Cortex of kidney (tissue), 1 donor: ENCODE measurements at places on chromosomes 16 and 17.

DNA sequence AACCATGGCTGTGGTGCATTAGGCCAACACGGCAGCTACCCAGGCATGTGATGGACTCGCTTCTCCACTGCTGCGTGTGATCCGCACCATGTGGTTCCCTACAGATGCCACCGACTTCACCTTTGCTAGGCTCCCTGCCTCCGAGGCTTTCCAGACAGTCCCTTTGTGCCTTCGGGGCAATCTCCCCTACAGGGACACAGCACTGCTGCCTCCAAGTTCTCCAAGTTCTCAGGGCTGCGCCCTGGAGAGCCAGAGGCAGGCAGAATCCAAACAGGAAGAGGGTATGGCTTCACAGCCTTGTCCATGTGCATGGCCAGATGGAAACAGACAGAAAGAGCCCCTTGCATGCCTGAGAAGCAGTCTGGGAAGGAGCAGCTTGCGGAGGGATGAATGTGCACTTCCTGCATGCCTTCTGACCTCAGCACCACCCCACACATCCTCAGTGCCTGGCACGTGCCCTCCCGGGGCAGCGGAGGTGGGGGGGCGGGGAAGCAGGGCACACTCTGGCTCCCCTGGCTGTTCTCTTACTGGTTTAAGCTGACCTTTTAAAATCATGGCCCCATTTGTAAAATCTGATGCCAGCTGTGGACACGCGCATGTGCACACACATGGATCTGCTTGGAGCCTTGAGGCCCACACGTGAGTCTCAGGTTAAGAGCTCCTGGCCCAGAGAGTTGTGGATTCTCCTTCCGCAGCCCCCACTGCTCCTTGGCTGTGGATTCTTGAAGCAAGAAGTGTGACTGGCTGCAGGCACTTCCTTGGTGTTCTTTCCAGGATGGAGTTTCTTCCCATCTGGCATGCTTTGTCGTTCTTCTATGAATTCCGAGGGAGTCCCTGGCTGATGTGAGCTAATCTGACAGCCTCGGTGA is 55.3 kb upstream of the MTSS2 start:
- DNase-seq: no peak

GRCh38 chr17:59844884-59845594 is 47.7 kb downstream of the TUBD1 start:
- no peak for DNase-seq

DNA sequence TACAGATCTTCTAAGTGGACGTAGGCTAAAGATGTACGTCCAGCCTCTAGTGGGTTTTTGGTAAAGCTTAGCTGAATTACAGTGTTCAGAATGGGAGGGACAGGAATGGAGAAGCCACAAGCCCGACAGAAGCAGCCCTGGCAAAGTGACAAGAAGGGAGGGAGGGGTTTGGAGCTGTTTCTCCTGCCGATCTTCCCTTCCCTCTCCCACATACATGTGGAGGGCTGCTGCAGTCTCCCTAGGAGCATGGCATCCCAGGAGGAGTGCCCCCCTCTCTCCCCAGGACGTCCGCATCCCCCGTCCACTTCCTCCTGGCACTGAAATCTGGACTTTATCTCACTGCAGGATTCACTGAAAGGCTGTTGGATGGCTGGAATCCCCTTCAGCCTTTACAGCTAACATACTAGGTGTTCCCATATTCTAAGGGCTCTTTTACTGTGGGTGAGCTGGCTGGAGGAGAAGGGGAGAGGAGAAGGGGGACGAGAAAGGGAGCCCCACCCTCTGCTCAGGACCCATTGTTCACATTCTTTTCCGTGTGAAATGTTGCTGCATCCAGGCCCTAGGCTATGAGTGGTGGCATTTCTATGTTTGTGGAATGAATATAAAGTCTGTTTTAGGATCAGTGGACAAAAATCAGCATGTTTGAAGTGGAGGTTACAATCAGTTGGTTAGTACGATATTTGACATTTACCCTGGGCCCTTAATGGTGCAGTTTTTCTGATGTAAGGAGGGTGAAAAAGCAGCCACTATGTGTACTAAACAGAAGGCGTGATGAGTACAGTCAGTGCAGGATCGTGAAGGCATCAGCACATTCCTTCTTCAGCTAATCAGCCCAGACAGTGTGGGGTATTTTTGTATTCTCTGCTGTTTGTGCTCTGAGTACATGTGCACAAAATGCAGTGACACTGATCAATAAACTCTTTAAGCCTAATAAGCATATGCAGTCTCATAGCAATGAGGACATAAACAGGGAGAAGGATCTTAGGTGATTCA is 94.6 kb downstream of the SPECC1 start:
- no peak for DNase-seq

DNA sequence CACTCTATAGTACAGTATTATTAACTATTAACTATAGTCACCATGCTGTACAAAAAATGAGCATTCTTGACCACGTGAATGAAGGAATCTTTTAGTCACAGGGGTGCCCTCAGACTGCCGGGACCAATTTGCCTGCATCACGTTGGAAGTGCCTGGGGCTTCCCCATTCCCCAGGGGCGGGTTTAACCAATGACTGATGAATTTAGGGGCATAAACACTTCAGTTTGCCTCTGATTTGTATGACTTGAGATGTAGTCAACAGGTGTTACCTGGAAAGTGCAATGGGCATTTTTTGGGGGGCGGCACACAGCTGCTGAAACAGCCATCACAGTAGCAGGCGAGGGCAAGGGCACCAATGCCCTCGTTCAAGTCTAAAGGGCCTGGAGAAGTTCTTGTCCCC is 8.7 kb upstream of the PYY start:
- DNase-seq: no peak

DNA sequence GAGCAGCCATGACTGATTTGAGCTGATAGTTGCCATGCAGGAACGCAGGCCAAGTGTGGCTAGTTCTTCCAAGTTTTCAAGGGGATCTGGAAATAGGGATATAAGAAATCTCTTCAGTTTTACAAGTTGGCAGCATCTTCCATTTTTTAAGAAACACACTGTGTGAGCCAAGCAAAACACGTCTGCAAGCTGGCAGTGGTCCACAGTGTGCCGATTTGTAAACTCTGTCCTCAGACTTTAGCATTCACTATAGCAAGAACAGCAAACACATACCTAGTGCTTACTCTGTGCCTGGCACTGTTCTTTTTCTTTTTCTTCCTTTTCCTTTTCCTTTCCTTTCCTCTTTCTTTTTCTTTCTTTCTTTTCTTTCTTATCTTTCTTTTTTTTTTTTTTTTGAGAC is 2.9 kb downstream of the ORAI3 start:
- DNase-seq: no peak

GRCh38 chr17:11816409-11816808 is 180.9 kb downstream of the ZNF18 start:
- no peak for DNase-seq

GRCh38 chr16:26563018-26563417 is 503.7 kb upstream of the C16orf82 start:
- DNase-seq: no peak

DNA sequence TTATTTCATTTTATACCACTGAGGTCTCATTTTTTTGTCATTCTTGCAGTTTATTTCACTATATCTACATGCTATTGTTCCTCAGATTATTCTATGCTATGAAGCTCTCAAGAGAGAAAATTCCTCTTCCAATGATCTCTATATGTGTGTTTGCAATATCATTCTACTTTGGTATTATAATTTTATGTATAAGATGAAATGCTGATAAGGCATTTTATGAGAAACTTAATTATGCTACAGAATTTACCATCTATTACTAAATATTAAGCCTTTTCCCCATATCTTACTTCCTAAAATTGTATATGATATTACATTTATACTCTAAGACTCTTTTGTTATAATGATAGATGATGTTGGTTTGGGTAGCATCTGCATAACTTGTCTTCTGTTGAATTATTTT is 765.5 kb downstream of the KCNJ2 start:
- DNase-seq: no peak

- DNase-seq: no peak
Measured at GRCh38 chr16:3017794-3018506, at the start of gene CLDN6. Gene CLDN6, minus strand, starts transcription at chr16:3018183. Its CDS starts 2,162 bp downstream, at chr16:3016021.

DNA sequence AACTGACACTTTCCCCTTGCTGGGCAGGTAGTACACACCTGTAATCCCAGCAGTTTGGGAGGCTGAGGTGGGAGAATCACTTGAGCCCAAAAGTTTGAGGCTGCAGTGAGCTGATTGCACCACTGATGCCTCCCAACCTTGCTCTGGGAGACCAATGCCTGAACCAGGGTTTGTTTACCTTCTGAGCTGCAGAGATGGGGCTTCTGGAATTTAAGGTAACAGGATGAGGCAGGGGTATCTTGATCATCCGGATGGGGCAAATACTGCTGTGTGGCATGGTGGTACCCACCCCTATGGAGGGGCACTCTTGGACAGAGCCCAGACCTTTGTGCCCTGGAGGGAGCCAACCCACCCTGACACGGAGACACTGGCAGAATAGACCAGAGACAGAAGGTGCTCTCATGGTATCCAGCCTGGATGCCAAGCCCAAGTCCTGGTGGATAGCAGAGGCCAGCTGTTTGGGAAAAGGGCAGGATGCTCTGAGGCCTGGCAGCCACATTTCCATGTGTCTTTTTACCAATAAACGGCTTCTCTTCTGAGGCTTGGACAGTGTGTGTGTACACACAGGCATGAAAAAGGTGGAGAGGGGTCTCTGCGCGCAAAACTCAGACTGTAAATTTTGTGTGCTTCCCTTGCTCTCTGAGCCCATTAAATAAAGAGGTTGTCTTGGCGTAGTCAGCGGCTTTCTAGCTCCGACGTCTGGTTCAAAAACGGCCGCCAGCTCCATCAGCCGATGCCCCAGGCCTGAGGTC is 4.4 kb downstream of the ZNF48 start:
- DNase-seq: no peak

DNA sequence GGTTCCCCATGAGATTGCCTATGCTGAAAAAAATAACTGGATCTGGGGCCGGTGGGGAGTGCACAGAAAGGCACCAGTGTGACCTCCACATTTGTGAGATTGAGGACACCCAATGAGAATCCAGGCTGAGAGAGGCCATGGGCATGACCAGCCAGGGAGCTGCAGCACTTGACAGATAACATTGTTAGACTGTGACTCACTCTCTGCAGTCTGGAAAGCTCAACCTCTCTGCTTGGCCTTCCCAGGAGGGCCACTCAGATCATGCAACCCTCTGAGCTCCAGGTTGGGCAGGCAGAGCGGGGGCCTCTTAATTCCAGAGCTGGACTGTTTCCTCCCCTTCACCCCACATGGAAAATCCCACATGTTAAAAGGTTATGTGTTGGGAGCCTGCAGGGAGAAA is 30.1 kb downstream of the FZD2 start:
- no peak for DNase-seq

- DNase-seq: no peak
Measured at GRCh38 chr16:84115919-84116719, 623 bp downstream of the MBTPS1 start.

- no peak for DNase-seq
Measured at GRCh38 chr17:80786887-80787286, 204.8 kb upstream of the CHMP6 start.

GRCh38 chr16:85709766-85710585 is 21.2 kb upstream of the GINS2 start:
- DNase-seq: no peak

DNA sequence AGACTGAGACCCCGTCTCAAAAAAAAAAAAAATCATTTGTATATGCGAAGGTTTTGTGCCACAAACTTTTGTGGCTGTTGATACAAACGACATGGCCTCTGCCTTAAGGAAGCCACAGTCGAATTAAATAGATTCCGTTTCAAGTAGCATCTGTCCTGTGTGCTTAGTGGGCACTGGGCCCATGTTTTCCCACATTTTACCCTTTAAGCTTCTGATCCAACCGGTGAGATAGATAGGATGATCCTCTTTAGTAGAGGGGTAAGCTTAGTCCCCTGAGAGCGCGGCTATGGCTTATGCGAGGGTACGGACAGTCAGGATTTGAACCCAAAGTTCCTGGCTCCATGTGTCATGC is 776 bp upstream of the TMEM219 start:
- no peak for DNase-seq

DNA sequence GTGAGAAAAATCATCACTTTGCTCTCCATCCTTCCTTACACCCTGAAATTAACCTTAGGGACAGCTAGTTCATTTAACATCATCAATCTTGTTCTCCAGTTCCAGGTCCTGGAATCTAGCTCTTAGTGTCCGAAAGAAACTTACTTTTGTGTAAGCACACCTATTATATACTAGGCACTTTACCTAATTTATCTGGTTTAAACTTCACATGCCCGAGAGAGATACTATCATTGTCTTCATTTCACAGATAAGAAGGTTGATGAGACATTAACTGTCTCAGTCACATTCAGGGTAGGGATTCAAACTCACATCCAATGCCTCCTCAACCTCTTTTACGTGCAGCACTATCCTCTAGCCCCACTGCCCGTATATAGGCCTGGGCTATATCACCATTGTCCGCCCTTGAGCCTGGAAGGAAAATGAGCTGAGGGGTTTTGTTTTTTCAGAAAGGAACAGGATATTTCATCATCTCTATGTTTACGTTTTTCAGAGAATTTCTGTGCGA is 501 bp upstream of the AP2B1 start:
- DNase-seq: no peak

GRCh38 chr16:9139965-9140364 is 48.5 kb downstream of the HAPSTR1 start:
- no peak for DNase-seq

DNA sequence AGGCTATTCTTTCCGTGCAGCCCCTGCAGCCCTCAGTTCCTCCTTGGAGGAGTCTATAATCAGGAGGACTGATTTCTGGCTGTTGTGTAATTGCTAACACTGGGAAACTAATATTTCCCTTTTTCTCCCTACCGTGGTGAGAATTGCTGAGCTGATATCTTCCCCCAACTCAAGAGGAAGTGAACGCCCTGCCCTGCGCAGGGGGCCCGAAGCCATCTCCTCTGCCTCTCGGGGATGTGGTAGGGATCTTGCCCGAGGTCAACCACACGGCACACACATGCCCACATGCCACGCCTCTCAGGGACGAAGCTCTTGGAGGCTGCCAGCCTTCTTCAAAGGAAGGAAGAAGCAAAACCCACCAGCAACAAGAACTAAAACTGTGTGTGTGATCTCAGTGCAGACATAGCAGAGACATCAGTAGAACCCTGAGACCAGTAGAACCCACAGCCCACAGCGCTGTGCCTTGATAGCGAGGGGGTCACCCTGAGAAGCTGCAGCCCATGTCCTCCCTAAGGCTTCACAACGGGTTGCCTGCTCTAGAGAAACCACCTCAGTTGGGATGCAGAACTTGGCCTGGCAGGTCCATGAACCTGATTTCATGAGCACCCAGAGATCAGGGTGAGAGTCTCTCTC is 8.9 kb upstream of the ULK2 start:
- DNase-seq: no peak

- DNase-seq: no peak
Measured at GRCh38 chr17:17220529-17220928, 14.4 kb upstream of the PLD6 start.

DNA sequence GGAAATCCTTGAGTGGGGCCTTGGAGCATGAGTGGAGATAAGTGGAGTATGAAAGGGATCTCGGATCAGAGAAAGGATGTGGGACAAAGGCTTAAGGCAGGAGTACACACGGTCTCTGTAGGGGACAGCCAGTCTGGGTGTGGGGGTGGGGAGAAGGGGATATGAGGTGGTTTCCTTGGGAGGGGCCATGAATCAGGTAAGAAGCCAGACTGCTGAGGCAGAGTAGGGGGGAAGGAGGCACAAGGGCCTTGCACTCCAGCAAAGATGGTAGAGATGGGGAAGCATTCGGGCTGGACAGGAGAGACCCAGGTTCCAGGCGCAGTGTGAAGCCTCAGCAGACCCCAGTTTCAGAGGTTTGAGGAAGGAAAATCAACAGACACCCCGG is 1.6 kb downstream of the HSD11B2 start:
- no peak for DNase-seq

GRCh38 chr16:4513086-4513860 is 25.3 kb downstream of the CDIP1 start:
- no peak for DNase-seq
